ENCODE measurements at places on chromosomes 3 and 15.

DNA sequence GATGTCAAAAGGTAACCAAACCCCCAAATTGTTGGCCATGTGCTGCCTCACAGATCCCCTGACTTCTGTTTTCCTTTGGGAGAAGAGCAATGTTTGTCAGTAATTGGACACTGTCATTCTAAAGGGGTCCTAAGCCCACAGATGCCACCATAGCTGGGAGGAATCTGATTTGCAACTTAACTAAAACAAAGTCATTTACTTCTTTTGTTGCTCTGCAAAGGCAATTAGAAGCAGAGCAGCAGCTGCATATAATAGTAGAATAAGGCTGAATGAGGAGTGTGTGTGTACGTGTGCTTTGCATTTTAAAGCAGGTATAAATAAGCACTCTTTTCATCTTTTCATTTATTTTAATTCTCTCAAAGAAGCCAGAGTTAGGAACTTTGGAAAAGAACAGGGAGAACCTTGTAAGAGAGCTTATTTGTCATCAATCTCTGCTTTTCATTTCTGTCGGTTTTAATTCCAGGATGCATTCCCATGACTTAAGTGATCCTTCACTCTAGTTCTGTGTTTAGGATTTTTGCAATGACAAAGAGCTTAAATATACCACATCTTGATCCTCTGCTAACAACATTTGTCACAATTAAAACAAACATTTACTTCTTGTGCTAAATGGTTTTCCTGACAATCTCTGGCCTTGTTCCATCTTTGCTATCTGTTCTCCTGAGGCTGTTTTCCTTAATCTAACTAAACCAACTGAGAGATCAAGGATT is 530.2 kb upstream of the CBLB start:
- no peak for DNase-seq
- H3K27me3 ChIP-seq: no peaks in the 10 kb centered on the region
- H3K27ac ChIP-seq: no peak overlapping the region
- H3K36me3 ChIP-seq: no peaks in the 10 kb centered on the region
- no peak overlapping the region for H3K4me3 ChIP-seq

GRCh38 chr3:154969366-154969765 is 110.8 kb upstream of the MME start:
- H3K27ac ChIP-seq: no peak overlapping the region
- DNase-seq: no peak
- no peaks in the 10 kb centered on the region for H3K27me3 ChIP-seq
- no peak overlapping the region for H3K4me3 ChIP-seq

DNA sequence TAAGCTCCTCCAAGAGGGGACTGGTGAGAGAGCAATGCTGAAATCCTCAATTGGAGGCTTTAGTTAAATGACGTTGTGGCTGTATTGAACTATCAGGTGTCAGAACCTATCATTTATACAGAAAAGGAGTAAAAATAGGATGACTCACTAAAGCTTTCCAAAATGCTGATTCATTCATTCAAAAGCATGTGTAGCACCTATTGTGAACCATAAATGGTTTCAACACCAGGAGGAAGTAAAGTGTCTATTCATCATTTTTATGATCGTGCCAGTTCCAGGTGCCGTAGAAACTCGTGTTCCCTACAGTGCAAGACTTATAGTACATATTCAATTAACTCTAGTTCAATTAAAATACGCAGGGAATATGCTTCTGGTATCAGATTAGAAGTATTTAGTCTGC is 66.5 kb upstream of the ARRDC4 start:
- no peak for DNase-seq
- no peaks in the 10 kb centered on the region for H3K36me3 ChIP-seq
- no peak overlapping the region for H3K27ac ChIP-seq
- no peaks in the 10 kb centered on the region for H3K27me3 ChIP-seq

DNA sequence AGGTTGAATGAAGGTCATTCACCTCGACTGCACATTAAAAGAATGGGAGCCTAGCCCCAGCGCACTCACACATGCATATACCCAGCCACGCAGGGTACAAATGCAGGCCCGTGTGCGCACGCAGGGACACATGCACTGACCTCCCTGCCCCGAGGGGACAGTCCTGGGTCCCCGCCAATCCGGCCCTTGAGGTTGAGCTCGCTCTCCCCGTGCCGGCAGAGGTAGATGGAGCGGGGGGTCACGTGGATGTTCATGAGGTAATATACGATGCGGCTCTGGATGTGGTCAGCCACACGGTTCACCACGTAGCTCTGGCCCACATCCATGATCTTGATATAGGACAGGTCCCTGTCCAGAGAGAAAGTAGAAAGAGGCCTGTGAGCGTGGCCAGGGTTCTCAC is 20.5 kb downstream of the PFKFB4 start:
- H3K27ac ChIP-seq: no peak overlapping the region
- DNase-seq: no peak
- no peaks in the 10 kb centered on the region for H3K4me1 ChIP-seq
- no peak overlapping the region for H3K4me3 ChIP-seq

DNA sequence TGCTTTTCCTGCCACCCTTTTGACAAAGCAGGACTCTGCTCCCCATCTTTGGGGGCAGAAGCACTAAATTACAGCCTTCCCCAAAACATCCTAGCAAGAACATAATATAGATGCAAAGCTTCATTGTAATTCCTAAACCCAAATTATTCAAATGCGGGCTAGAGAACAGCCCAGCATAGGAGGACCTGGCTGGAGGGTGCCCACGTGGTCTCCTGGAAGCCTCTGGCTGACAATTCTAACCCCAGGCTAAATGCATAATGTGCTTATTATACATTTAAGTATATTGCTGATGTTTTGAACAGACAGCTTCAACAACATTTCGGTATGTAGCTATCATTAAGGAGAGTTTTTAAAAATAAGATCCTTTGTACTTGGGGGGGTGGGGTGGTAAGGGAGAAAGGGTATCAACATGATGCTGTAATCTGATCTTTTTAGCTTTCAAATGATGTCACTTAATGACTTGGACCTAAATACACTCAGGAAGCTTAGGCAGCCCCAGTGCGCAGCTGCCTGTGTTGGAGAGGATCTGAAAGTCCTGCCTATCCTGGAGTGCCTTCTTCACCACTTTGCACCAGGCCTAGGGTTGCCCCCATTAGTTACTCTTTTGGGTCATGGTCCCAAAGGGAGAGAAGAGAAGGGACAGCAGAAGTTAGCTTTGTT is 57.2 kb upstream of the USP3 start:
- H3K4me3 ChIP-seq: no peak overlapping the region
- H3K36me3 ChIP-seq: no peaks in the 10 kb centered on the region

- no peaks in the 10 kb centered on the region for H3K36me3 ChIP-seq
- no peaks in the 10 kb centered on the region for H3K4me1 ChIP-seq
- H3K27me3 ChIP-seq: no peaks in the 10 kb centered on the region
- H3K4me3 ChIP-seq: no peak overlapping the region
- no peak for DNase-seq
- no peak overlapping the region for H3K27ac ChIP-seq
Measured at GRCh38 chr15:33638453-33638852, 327.7 kb downstream of the RYR3 start.

DNA sequence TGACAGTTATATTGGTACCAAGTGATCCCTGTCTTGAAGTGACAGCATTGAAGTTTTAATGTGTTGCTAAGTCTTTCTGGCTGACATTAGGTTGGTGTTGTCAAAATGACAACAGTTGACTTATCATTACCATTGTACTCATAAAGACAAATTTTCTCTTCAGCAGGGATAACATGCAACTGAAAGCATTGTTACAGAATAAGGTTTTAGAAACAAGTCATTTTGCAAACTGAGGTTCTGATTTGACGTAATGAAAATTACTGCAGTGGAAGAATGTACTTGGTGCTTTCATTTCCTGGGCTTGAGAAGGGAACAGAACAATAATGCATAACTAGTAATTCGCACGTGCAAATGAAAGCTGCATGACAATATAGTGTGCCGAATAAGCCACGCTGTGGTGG is 75.1 kb downstream of the MOBP start:
- DNase-seq: no peak
- H3K4me3 ChIP-seq: no peak overlapping the region
- no peaks in the 10 kb centered on the region for H3K4me1 ChIP-seq
- no peaks in the 10 kb centered on the region for H3K36me3 ChIP-seq
- no peak overlapping the region for H3K27ac ChIP-seq

GRCh38 chr3:143478115-143478693 is 358.6 kb downstream of the CHST2 start:
- DNase-seq: no peak
- H3K27me3 ChIP-seq: no peaks in the 10 kb centered on the region
- H3K4me1 ChIP-seq: no peaks in the 10 kb centered on the region
- no peak overlapping the region for H3K4me3 ChIP-seq
- no peak overlapping the region for H3K27ac ChIP-seq

DNA sequence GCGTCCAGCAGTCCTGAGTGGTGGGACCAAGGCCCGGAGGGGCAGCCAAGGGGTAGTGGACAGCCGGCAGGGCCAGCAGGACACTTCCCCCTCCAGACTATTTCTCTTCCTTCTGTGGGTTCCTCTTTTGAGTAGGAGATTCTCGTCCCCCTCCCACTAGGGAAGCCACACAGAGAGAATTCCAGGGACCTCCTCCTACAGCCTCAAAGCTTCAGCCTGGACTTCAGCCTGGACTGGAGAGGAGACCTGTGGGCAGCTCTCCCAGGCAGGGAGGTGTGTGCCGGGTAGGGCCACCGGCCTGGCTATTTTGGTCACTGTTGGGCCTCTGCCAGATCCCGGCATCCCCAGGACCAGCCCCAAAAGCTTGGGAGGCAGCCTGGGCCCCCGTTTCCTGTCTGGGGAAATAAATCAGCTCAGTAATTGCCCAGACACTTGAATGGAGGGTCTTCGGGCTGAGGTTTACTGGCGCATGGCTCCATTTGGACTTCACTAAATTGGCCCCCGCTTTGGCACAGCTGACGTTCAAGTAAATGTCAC is 1.3 kb downstream of the SLC6A6 start:
- peak overlapping the region; percentile 68 for H3K4me3 ChIP-seq
- H3K36me3 ChIP-seq: no peaks in the 10 kb centered on the region
- peaks cover 45% of the 10 kb centered on the region for H3K4me1 ChIP-seq
- no peaks in the 10 kb centered on the region for H3K27me3 ChIP-seq
- DNase-seq: no peak

DNA sequence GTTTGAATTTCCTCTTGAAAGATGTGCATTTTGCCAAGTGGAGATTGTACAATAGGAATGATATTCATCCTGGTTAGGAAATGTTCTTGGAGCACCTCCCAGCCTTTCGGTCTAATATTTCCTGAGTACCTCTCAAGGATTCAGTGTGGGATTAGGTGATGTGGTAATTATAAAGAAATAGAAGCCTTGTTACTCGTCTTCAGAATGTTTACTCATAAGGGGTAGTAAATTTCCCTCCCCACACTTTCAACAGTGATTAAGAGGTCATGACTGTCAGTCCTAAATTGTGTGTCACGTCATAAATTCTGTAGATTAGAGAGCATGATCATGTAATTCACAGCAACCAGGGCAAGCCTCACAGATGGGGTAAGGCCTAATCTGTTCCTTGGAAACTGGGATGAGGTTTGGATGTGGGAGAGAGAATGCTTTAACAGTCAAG is 633.1 kb upstream of the TBL1XR1 start:
- H3K27ac ChIP-seq: peak overlapping the region; percentile 53
- no peak overlapping the region for H3K4me3 ChIP-seq
- no peak for DNase-seq
- H3K4me1 ChIP-seq: peaks cover 23% of the 10 kb centered on the region
- no peaks in the 10 kb centered on the region for H3K36me3 ChIP-seq
- no peaks in the 10 kb centered on the region for H3K27me3 ChIP-seq

DNA sequence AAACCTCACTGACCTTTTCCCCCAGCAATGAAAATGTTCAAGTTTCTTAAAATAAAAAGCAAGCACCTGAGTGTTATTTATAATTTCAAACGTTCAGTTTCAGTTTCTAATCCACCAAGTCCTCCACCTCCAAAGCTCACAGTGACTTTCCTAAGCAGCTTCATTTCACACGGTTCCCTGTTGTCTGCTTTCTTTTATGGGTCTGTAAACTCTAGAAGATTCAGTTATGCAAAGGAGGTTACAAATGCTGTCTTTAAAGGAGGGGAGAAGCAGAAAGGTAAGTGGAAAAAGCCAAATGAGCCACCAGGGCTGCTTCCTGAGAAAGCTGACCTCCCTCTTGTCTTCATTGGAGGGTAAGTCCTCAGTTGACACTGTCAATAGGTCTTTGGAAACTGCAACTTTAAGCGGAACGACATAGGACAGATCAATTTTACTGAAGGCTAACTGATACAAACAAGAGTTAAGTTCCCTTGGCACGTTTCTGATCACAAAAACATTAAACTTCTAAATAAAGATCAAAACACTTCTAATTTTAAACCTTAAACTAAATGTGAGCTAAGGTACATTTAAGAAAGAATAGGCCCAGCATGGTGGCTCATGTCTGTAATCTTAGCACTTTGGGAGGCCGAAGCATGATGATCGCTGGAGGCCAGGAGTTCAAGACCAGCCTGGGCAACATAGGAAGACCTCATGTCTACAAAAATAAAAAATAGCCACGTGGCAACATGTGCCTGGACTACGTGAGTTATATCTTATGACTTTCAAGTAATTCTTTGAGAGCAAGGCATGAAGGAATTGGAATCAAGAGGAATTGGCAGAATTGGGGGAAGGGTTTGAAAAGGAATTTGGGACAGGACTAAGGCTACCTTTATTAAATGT is 151.9 kb upstream of the UBE2E1 start:
- H3K27me3 ChIP-seq: no peaks in the 10 kb centered on the region
- H3K36me3 ChIP-seq: no peaks in the 10 kb centered on the region
- H3K4me3 ChIP-seq: no peak overlapping the region
- peaks cover 6% of the 10 kb centered on the region for H3K4me1 ChIP-seq
- H3K27ac ChIP-seq: no peak overlapping the region

- DNase-seq: no peak
- H3K27me3 ChIP-seq: no peaks in the 10 kb centered on the region
- H3K27ac ChIP-seq: no peak overlapping the region
- no peaks in the 10 kb centered on the region for H3K4me1 ChIP-seq
- no peaks in the 10 kb centered on the region for H3K36me3 ChIP-seq
- no peak overlapping the region for H3K4me3 ChIP-seq
Measured at GRCh38 chr3:14007006-14007405, 117.7 kb downstream of the CHCHD4 start.

DNA sequence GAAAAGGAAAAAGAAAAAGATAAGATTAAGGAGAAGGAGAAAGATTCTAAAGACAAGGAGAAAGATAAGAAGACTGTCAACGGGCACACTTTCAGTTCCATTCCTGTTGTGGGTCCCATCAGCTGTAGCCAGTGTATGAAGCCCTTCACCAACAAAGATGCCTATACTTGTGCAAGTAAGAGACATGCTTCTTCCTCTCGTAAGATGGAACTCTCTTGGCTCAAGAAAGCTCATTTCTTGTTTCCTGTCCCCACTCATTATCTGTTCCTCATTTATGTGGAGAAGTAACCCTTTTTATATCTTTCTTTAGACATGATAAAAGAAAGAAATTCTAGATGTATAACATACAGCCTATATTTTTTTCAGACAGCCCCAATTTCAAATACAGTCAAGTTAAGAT is 101.4 kb downstream of the KLHL25 start:
- no peak overlapping the region for H3K4me3 ChIP-seq
- DNase-seq: no peak
- no peaks in the 10 kb centered on the region for H3K36me3 ChIP-seq
- H3K27me3 ChIP-seq: no peaks in the 10 kb centered on the region
- H3K4me1 ChIP-seq: peaks cover 38% of the 10 kb centered on the region

Data from vagina (tissue), 2 donors.